Stimulated activated naive CD8-positive, alpha-beta T cell treated with anti-CD3 and anti-CD28 coated beads, Interleukin-15, Interleukin-2, amounts not matched to agents 100 U/mL and 50 U/mL, for 24 hours (primary cell): ENCODE measurements at places on chromosomes 2 and 18.

GRCh38 chr2:215728504-215729065, 284.8 kb downstream of the MREG start:
- no peak for DNase-seq

DNA sequence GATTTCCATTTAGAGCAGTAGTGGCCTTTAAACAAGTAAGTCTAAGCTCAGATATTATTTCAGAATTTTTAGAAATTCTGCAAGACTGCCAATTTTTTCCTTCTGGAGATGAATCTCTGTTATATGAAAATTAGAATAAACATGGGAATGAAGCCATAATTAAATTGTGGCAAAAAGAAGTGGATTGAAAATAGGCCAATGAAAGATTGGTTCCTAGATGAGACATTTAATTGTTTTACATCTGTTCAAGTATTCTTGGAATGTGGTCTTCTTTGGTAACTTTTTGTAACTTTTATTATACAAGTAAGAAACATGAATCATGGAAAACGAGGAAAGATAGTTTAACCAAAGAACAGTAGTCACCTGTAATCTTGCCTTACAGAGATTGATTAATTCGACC, 10.3 kb downstream of the CAD start:
- no peak for DNase-seq

DNA sequence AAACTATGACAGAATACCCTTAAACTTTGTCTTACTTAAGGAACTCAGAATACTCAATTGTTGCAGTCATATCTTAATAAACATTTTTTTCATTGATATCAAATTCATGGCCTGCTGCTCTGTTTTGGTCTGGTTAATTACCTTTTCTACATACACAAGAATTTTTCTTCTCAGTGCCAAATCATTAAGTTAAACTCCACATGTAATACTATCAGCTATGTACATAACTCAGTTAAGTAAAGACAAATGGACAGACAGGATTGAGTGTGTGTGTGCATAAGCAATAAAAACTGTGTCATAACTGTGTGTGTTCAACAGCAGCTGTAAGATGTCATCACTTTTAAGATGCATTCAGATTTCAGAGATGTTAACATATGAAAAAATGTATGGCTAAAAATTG, 34.4 kb downstream of the VRK2 start:
- no peak for DNase-seq

DNA sequence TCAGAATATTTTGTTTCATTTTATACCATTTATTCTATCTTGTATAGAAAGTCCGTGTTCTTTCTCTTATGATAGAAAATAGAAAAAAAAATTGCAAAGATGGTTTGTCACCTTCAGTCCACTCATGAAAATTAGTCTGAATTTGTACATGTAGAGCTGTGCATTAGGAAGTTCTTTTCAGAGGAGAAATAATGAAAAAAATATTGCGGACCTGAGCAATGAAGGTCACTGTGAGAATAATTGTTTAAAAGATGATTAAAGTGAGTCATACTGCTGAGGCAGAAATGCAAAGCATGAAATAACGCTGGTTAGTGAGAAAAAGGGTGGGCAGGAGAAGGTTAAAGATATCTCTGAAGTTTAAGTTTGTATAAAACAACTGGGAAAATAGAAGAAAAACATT, 431.1 kb downstream of the TMX3 start:
- DNase-seq, result no peak

- DNase-seq, result no peak
These were observed 72.9 kb upstream of the STK39 start for GRCh38 chr2:168320267-168320666.

DNA sequence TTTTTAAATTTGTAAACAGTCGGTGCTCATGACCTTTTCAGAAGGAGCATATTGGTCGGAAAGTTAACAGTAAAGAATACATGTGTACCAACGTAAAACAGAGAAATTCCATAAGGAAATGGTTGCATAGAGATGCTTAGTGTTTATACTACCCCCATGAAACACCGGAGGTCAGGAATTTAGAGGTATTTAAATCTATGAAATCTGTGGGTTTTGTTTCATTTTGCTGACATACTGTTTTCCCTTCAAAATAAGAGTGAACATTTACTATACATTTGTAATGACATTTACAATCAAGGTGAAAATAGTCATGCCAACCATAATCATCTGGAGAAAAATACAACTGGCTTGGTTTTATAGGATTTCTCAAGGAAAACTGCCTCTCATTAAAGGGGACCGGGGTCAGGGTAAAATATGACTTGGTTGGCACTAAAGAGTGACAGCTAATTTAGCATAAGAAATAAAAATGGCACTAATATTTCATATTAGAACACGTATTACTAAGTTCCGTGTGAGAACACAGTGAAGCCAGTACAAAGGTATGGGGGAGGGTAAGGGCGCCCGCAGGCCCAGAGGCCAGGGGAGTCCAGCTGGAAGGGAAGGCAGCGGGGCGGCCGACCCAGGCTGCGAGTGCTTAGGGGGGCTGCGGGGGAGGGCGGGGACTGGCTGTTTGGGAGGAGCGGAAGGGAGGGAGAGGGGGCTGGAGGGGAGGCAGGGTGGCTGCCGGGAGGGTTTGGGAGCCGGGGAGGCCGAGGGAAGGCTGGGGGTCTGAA, 1.1 kb upstream of the RNU4ATAC start:
- DNase-seq, result no peak

- no peak for DNase-seq
These were observed 1.6 kb downstream of the CELF4 start for GRCh38 chr18:37563931-37564392.

DNA sequence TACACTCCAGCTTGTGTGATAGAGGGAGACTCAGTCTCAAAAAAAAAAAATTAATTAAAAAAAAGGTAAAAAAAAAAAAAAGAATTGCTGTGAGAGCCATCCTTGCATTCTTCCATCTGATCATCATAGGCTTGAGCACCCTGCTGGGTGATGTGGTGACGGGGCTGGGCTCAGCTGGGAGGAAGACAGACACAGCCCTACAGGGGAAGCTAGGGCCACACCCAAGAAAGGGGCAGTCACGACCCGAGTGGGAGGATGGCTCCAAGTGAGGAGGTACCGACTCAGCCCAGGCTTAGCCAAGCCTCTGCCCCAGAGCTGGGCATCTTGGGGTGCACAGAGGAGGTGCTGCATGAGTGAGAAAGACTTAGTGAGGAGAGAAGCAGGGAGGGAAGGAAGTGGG, 165.5 kb downstream of the SH3RF3 start:
- DNase-seq, result no peak

GRCh38 chr2:47033102-47033880, 117.7 kb upstream of the MCFD2 start:
- DNase-seq, result no peak

- no peak for DNase-seq
These were observed 12.5 kb upstream of the LBH start for GRCh38 chr2:30218814-30219213.

DNA sequence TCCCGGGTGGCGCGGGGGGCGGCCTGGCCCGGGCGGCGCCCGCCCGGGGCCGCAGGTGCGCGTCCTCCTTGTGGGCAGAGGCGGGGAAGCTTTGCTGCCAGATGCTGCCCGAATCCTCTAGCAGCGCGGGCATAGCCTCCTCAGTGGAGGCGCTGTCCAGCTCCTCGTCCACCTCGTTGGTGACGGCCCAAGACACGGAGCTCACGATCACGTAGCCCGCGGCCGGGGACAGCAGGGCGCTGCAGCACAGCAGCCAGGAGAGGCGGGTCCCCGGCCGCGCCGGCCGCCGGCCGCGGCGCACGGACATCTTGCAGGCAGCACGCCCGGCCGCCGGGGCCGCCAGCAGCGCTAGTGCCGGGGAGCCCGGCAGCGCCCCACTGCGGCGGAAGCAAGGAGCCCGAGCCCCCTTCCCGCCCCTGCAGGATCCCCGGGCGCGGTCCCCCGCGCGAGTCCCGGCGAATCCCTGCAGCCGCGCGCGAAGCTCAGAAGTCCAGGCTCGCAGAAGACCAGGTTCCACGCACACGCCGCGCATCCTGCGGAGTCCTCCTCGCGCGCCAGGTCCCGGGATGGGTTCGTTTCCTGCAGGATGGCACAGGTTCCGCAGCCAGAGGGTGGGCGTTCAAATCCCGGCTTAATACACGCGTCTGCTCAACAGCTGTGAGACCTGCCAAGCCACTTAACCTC, at the start of gene CREG2:
Gene CREG2 (minus strand): TSS at position 353 of the 684 bp plus-strand sequence. CDS start 46 bp downstream, at position 307.
- DNase-seq, result peak; percentile 68

GRCh38 chr2:46458763-46459500, 20.4 kb upstream of the TMEM247 start:
- DNase-seq, result no peak

- DNase-seq, result no peak
These were observed 46.7 kb upstream of the FLACC1 start for GRCh38 chr2:201403880-201404279.

DNA sequence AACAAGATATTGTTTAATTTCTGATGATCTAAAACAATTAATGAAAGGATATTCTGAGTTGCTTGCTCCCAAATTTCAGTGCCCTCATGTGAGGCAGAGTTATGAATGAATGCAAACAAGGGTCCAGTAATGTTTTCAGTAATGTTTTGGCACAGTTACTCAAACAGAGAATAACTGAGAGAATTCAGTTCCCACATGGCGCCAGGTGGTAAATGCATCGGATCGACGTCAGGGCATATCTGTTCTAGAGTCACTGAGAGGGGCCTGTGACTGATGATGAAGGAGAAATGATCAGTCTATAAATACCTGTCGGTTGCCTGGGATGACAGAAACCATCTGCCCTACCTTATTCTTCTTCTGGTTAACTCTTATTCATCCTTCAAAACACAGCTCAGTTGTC, 81.4 kb downstream of the KCNS3 start:
- DNase-seq, result no peak

GRCh38 chr2:199583676-199584075, 125.9 kb upstream of the SATB2 start:
- no peak for DNase-seq

GRCh38 chr2:136005462-136006196, 20.2 kb upstream of the DARS1 start:
- DNase-seq, result no peak

DNA sequence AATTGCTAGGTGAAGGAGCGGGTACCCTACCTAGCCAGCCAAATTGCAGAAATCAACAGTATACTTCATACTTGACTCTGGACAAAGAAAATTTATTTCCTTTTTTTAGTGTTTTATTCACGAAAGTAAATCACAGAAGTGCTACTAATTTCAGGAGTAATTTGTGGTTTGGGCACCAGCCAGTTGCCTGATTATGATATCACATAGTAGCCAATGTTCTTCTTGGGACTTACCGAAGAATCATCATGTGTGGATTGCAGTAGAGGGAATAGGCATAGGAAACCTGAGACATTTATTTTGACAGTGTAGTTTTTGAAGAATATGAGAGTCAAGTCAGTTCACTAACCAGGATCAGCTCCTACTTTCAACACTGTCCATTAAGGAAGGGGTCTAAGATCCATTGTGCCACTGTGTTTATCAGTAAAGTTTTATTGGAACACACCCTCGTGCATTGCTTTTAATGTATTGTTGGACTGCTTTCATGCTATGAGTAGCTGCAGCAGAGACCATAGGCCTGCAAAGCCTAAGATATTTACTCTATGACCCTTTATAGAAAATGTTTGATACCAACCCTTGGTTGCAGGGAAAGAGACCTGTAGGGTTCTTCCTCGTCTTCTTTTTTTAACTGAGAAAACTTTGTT, 32.1 kb downstream of the TNFRSF11A start:
- no peak for DNase-seq

DNA sequence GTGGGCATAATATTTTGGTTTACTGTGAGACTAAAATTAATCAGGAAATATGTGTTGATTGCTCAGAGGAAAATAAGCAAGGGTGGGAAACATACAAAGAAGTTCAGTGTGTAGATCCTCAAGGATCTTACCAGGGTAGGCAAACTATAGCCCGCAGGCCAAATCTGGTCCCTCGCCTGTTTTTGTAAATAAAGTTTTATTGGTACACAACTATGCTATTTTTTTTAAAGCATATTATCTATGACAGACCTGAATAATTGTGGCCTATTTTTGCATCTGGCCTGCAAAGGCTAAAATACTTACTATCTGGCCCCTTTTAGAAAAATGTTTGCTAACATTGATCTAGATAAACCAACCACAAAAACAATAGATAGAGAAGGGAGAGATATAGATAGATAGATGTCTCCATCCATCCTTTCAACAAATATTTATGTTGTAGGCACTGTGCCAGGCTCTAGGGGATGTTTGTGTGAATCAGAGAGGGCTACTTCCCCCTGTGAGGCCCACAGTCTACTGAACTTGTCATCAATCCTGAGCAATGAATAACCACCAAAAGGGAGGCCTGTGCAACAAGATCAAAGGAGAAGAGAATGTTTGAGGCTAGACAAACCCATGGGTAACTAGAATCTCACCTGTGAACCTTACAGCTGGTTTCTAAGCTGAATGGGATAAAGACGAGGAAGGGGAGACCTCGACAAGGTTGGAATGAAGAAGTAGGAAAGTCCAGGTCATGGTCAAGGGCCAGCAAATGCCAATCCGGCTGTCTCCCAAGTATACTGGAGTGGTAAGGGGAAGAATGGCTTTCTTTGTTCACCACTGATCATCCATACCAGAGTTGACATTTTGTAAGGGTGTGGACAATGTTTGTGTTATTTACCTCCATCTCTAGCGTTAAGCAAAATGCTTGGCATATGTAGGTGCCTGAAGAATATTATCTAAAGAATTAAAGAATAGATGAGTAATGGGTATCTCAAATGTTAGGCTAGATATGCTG, 23.6 kb downstream of the ALPK2 start:
- DNase-seq, result peak; percentile 51

GRCh38 chr2:18799397-18799796, 210.0 kb upstream of the NT5C1B start:
- no peak for DNase-seq

GRCh38 chr2:182048088-182048487, 62.4 kb downstream of the PPP1R1C start:
- DNase-seq, result no peak

- DNase-seq, result no peak
These were observed 79.9 kb upstream of the NDUFV2 start for GRCh38 chr18:9022397-9023155.

- no peak for DNase-seq
These were observed 20.1 kb upstream of the MGAT5 start for GRCh38 chr2:134233728-134234136.

DNA sequence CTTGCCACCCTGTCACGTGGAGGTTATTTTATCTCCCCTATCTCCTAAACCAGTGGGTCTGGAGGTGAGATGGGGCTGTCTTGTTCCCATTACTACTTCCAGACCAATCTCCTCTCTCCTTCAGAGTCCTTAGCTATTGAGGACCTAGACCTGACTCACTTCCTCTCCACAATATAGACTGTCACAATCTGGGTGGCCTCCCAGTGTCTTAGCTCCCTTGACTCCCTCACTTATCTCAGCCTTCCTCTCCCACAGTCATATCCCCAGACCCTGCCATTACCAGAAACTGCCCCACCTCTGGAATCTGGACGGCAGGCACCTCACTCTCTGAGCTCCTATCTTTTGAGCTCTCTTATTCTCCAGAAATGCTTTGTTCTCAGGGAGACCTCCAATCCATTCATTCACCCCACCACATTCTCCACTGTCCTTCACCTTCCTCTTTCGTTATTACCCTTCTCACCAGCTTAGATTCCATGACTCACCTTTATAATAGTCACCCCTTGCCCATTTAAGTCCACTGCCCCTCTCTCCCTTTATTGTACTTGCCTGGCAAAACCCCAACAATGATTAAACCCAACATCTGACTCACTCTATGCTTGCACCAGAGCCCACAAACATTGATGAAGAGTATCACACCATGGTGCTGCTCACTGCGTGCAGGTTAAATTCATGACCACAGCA, 23.3 kb upstream of the SIX3 start:
- no peak for DNase-seq

- no peak for DNase-seq
These were observed 75.6 kb downstream of the SPP2 start for GRCh38 chr2:234126146-234126470.
